Activated CD4-positive, alpha-beta T cell treated with anti-CD3 and anti-CD28 coated beads, Interleukin-2, amount 10 ng/mL, durations not matched to agents 24 days and 14 days (primary cell): ENCODE measurements at places on chromosomes 2 and 18.

DNA sequence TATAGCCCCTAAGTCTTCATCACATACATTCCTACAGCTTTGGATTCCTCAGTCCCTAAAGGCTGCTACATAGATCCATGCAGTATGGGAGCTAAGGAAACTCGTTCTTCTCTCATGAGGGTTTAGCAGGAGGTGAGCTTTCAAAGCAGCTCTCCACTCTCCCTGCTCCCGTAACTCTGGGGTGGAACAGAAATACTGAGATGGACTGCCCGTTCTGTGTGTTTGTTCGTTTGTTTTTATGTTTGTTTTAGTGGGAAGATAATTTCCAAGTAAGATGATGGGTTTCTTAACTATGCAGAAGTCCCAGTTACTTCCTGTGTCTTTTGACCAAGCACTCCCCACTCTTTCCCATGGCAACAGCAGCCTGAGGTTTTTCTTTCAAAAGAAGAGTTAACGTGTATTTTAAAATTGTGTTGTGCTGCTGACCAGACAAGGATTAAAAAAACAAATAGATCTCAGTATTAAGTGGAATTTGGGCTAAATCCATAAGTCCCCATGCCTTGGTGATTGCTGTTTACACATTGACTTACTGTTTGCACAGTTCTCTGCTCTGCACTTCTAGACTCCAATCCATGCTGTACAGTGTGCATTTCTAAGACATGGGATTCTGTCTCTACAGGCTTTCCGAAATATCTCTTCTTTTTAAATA is 156.4 kb upstream of the SH3BP4 start:
- no peak for DNase-seq

DNA sequence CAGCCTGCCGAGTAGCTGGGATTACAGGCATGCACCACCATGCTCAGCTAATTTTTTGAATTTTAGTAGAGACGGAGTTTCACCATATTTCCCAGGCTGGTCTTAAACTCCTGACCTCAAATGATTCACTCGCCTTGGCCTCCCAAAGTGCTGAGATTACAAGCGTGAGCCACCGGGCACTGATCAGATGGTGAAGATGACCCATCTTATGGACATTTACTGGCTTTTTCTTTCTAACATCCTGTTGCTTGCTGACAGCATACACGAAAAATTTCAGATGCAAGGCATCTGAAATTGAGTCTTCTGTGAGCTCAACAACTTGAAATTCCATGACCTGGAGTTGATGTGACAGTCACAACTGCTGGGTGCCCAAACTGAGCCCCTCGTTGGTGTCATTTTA is 859.5 kb upstream of the CNTNAP5 start:
- no peak for DNase-seq

DNA sequence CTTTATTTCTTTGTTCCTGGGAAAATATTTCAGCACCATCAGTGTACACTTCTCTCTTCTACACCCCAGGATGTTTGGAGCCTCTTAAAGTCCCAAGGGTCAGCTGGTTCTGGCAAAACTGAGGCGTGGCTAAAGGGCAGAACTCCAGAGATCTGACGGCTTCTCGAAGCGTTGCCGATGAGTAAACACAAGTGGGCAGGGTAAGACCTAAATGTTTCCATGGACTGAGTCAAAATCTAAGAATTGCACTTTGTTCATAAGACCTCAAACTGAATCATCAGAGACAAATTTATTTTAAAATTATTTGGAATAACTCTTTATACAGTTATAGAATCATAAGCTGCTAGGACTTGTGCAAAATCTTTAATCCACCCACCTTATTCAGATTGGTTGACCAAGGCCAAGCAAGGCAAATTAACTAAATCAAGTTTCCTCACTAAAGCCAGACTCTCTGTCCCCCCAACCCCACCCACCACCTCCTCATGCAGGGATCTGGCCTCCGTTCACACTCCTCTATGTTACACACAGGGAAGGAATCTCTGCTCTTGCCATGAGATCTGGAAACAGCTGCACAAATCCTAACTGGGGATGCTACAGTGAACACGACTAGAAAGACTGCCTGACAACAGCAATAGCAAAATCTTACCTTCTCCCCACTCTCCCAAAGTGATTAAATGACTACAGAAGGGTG is 342.6 kb upstream of the KLHL29 start:
- no peak for DNase-seq

DNA sequence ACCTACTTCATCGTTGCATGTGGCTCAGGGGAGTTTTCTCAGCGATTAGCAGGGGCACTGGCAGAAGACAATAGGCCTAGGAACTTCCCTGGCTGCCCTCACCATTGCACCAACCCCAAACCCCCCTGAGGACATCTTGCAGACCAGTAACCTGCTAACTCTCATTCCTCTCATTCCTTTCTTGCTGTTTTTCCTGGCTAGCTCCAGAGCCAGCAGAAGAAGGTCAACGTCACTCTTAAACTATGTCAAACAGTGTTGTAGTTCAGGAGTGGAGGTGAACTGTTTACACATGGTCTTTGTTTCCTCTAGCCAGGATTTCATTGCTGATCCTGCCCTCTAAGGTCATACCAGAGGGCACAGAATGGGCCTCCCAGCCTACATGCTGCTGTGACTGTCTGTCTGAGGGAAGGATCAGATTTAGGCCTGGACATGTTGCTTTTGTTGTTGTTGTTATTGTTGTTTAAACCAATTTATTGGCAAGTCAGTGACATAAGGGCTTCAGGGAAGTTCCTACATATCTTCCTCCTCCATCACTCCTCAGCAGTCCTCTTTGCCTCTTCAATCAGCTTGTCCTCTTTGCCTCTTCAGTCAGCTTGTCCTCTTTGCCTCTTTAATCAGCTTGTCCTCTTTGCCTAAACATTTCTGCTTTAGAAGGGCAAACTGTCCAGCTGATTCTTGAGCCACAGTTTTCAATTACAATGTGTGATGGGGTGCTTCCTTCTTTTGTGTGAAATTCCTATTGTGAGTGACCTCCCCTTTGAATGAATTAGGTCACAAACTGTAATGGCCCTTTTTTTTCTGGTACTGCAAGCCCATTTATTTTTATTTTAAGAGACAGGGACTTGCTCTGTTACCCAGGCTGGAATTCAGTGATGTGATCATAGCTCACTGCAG is 471.9 kb upstream of the TNP1 start:
- no peak for DNase-seq

GRCh38 chr18:8496186-8496585 is 113.1 kb upstream of the RAB12 start:
- no peak for DNase-seq

DNA sequence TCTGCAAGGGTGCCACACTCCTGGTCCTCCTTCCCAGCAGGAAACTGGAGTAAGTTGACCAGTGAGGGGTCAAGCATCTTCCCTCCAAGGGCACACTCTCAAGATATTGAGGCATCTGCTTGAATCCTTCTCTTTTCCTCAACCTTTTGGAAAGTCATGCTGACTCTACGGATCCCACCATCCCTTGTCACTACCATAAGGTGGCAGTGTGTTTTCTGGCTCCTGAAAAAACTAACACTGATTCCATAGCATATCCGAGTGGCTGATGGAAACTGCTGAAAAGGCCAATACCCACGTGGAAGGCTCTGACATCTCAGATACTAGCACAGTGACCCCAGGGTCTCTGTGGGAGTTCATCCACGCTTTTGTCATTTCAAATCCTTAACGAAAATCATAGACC is 37.1 kb downstream of the GPR45 start:
- DNase-seq = no peak

- no peak for DNase-seq
These were observed 15.3 kb downstream of the KYNU start for GRCh38 chr2:142892715-142893114.

- DNase-seq = no peak
These were observed 157.6 kb downstream of the TDRD15 start for GRCh38 chr2:21281384-21281783.

GRCh38 chr2:102588213-102588939 is 31.0 kb upstream of the SLC9A2 start:
- DNase-seq = no peak

- DNase-seq = no peak
These were observed 154.0 kb downstream of the ANTXR1 start for GRCh38 chr2:69166812-69167468.

- peak; percentile 83 for DNase-seq
These were observed 302.7 kb upstream of the TNP1 start for GRCh38 chr2:217162533-217162932.

GRCh38 chr2:147636886-147637285 is 207.9 kb upstream of the ACVR2A start:
- no peak for DNase-seq

DNA sequence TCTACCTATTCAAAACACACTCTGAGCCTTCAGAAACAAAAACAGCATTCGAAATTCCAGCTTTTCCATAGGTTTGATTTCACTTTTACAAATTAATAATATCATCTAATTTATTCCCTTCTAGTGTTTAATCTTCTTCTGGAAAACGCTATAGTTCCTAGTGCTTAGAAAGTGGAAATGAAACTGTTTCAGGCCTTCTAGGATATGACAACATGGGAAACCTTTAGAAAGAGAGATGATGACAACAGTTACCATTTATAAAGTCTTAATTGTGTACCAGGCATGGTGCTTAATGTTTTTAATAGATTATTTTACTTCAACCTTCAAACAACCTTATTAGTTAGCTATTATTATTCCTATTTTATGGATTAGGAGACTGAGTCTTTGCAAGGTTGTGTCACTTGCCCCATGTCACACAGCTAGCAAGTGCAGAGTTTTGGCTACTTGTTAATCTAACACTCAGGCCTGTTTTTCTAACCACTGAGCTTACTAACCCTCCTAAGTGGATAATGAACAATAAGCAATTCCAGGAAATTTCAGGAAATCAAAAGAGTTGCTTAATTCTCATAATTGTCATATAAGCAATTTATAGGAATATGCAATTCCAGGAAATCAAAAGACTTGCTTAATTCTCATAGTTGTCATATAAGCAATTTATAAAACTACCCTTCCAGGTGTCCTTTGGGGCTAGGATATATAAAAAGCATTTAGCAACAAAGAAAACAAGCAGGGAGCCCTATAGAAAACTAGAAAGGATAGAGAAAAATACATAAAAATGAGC is 206.0 kb downstream of the ZNF521 start:
- no peak for DNase-seq

DNA sequence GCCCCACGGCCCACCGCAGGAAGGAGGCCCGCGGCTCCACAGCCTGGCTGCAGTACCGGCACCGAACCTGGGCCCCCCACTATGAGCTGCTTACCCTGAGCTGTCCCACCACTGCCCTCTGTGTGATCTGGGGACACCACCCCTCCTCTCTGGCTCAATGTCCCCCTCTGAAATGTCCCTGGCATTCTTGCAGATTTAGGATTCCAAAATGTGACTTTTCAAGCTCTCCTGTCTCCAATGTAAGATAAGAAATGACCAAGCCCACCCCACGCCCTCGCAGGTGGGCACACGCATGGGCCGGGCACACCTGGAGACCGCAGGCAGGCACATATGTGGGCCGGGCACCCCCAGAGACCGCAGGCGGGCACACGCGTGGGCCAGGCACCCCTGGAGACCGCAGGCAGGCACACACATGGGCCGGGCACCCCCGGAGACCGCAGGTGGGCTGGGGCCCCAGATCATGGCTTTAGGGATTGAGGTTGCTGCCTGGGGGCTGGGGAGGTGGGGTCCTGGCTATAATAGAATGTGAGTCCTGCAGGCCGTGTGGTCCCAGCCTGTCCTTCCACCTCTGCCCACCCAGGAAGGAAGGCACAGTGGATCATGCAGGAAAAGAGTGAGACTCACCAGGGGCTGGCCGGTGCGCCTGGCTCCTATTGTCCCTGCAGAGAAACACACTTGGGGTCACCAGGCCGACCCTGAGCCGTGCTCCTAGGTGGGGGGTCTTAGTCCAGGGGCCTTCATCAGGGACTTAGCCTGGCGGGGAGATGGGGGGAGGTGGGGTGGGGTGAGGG is 7.2 kb downstream of the PDCD1 start:
- DNase-seq = no peak

GRCh38 chr2:240567872-240568677 is at the start of gene RNPEPL1:
Gene RNPEPL1, plus strand, starts transcription at chr2:240568484. Its CDS starts 103 bp downstream, at chr2:240568587.
- DNase-seq = peak; percentile 88

GRCh38 chr2:207782238-207783030 is 12.7 kb upstream of the FZD5 start:
- no peak for DNase-seq

DNA sequence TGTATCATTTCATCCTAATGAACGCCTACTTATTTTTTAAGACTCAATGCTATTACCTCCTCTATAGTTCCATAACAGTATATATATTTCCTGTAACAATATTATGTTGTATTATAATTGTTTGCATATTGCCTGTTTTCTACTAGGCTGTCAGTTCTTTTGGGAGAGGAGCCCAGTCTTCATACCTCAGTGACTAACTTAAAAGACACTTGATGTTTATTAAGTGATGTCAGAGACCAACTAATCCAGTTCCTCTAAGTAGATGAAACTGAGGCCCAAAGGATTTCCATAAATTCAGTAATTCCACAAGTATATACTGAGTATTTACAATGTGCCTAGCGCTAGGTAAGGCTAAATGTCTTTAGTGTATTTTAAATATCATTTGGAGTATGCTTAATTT is 48.9 kb upstream of the AAK1 start:
- DNase-seq = no peak

DNA sequence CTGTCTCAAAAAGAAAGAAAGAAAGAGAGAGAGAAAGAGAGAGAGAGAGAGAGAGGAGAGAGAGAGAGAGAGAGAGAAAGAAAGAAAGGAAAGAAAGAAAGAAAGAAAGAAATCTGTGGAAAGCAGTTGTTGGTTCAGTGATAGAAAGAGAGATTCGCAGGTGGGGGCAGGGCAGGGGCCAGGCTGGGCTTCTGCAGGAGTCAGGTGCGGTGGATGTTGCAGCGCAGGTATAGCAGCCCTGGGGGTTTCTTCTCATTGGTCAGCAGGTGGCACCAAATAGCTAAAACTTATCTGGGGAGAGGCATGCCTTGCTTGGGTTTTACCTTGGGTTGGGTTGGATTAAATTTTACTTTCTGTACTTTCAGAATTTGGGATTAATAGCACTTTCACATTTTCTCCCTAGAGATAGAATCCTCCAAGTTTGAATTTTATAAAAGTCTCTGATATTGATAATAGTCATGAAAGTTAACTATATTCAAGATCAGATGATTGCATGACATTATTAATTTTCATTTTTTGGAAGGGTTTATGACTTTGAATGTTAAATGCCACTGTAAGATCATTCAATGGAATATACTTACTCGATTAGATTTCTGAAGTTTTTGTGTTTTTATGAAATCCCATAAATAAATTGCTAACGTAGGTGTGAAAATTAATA is 66.6 kb downstream of the SPTBN1 start:
- peak; percentile 90 for DNase-seq
